ENCODE measurements at places on chromosomes 11 and 22.

GRCh38 chr11:114080219-114080618, 20.7 kb downstream of the ZBTB16 start:
- DNase-seq = no peak

DNA sequence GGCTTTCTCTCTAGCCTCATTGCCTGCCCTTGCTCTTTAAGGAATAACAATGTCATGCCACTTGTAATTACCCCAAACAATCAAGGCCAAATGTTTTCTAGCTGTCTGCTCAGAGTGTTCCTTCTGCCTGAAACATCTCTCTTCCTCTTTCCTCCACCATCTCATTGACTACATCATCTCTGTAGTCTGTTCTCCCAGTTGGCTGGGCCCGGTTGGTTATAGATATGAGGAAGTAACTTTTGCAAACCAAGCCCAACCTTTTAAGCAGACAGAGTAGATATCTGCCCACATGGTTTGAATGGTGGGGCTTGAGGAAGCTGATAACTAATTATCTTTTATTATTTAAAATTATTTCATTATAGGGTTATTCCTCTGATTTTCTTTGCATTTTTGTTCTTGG, 104.5 kb downstream of the NTM start:
- DNase-seq = no peak

DNA sequence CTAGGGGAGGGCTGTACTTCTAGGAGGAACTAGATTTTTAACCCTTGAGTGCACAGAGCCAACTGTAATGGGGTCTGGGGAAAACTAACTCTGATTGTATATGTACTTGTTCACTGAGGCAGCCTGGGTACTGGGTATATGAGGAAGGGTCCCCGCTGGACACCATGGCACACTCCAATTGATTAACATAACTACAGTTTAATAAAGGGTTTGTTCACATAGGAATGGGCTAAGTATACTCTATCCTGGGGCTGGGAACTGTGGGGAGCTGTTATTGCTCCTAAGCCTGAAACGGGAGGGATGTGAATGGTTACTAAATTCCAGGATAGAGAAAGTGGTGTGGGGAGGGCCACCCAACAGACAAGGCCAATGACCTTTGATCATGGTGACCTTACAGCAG, 67.6 kb downstream of the PARVA start:
- DNase-seq = no peak

DNA sequence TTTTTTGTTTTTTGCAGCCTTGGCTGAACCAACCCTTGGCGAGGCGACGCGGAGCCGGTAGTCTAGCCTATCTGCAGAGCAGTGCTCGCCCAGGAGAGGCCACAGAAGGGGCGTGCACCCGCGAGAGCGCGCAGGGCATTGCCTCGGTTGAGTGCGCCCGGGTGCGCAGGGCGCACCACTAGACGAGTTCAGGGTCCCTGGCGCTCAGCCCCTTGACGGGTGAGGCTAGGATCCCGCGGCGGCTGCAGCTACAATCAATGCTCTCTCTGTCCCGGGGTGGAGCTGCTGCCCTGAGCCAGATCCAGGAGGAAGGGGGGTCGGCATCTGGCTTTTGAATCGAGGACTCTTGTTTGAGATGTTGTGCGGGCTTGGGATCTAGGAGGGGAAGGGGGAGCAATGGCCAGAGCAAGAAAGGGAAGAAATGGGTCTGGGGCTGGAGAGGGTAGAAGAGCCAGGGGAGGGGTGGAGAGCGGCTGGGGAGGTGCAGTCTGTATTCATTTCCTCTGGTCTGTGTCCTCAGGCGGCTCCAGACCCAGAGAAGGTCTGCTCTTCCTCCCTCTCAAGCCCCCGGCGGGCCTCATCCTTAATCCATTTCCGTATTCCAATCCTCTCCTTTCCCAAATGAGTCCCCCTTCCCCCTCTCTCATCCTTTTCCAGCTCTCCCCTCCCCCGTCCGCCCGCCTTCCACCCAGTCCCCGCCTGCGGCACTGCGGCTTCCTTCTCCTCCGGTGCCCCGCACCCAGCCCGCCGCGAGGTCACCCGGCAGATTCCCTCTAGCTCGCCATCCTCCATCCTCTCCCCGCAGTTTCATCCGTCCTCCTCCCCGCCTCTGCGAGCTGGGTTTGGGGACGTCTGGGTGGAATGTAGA, 797 bp downstream of the THY1 start:
- no peak for DNase-seq

DNA sequence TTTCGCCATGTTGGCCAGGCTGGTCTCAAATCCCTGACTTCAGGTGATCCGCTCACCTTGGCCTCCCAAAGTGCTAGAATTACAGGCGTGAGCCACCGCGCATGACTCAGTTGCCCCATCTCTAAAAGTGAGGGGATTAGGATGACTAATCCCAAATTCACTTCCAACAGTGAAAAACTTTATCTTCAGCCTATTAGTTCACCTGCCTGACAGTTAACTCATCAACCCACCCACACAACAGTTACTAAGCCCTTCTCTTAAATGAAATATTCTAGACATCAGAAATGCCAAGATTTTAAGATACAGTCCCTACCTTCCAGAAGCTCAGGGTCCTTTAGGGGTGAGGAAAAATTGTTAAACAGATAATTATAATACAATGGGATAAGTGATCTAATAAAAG, 2.0 kb upstream of the ANKRD42 start:
- DNase-seq = no peak

DNA sequence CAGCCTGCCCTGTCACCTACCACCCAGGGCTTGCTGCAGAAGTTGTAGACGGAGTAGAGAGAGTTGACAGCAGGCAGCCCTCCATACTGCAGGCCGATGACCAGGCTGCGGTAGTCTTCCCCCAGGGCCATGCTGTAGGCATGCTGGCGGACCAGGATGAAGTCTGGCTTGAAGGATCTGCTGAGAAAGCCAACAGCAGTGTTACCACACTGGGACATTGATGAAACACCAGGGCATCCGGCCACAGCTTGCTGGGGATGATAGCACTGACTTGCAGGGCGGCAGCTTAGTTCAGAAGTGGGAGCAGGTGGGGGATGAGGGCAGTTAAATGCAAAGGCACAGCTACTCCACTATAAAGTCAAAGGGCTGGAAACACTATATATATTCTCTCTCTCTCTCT, 67.4 kb downstream of the TIMP3 start:
- DNase-seq = no peak

DNA sequence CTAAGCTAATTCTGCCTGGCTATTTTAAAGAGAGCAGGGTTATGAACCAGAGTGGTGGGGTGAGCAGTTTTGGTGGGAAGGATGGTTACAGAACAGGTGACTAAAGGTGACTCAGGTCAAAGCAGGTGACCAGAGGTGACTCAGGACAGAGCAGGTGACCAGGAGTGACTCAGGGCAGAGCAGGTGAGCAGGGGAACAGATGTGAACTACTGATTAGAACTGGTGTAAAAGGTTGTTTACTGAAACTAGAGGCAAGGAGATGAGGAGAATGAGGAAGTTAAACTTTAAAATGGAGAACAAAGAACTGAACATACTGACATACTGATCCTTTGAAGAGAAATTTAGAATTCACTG, 15.4 kb upstream of the HYLS1 start:
- no peak for DNase-seq

DNA sequence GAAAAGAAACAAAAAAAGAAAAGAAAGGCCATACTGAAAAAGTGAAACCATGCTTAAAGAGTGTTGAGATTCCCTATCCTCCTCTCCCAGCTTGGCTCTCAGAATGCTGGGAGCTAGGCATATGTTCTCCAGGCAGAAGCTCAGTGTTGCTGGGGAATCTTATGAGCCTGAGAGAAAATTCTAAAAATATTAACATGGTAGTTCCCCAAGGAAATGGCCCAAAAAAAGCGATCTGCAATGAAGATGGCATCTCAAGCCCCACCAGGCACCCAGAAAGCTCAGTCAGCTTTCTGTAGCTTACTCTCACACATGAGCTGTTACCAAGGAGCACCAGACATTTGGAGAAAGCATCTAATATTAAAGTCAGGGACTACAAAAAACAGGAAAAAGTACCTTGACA, 94.5 kb downstream of the CD44 start:
- no peak for DNase-seq

DNA sequence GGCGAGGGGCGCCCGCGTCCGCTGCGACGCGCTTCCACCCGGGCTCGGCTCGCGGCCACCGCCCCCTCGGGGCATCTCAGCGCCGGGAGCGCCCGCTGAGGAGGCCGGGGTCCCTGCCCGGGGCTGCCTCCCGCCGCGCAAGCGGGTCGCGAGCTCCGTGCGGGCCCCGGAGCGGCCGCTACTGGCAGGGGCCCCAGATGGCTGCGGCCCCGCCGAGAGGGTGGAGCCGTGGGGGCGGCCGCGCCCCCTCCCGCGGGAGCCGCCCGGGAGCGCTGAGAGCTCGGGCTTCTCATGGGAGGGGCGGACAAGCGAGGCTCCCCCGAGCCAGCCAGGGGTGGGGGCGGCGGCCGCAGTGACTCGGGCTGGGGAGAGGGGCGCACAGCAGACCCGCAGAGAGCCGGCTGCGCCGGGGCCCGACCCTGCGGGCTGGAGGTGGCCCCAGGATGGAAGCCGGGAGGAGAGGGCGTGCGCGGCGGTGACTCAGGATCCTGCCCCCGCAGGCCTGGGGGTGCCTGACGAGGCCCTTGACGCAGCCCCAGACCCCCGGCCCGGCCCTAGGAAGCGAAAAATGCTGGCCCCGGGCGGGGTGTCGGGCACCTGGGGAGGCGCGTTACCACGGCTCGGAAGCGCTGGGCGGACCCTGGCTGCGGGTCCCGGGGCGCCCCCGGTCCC, 603 bp upstream of the ZFTA start:
- no peak for DNase-seq

GRCh38 chr11:121123496-121124069, 22.5 kb downstream of the TECTA start:
- DNase-seq = no peak

DNA sequence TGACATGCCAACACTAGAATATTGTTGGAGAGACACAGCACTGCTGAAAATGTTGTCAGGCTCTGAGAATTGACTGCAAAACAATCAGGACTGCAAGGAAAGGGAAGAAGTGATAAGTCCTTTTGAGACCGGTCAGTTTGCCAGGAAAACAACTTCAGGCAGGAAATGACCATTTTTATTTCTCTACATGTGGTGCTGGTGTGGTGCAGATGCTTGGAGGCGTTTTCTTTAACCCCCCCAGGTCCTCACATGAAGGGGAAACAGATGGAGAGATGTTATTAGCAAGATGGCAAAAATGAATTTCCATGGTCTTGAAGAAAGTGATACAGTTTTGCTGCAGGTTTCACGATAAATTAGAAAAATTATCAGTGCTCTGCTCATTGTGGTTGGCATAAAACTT, 5.7 kb downstream of the AP2A2 start:
- no peak for DNase-seq

- DNase-seq = no peak
Measured at GRCh38 chr11:113394919-113395318, 7.3 kb downstream of the ANKK1 start.

DNA sequence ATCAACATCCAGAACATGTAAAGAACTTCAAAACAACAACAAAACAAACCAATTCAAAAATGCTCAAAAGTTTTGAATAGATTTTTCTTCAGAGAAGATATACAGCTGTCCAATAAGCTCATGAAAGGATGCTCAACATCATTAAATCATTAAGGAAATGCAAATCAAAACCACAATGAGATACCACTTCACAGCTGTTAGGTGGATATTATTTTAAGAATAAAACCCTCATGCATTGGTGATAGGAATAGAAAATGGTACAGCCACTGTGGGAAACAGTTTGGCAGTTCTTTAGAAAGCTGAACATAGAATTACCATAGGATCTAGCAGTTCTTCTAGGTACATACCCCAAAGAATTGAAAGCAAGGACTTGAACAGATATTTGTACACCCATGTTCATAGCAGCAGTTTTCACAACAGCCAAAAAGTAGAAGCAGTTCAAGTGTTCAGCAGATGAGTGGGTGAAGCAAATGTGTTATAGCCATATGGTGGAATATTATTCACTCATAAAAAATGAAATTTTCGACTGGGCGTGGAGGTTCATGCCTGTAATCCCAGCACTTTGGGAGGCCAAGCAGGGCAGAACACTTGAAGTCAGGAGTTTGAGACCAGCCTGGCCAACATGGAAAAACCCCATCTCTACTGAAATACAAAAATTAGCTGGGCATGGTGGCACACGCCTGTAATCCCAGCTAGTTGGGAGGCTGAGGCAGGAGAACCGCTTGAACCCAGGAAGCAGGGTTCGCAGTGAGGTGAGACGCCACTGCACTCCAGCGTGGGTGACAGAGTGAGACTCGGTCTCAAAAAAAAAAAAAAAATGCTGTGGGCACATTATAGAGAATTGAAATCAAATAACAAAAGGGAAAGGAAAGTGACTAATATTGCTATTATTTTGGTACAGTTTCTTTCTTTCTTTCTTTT, 42.9 kb downstream of the CBL start:
- DNase-seq = no peak

DNA sequence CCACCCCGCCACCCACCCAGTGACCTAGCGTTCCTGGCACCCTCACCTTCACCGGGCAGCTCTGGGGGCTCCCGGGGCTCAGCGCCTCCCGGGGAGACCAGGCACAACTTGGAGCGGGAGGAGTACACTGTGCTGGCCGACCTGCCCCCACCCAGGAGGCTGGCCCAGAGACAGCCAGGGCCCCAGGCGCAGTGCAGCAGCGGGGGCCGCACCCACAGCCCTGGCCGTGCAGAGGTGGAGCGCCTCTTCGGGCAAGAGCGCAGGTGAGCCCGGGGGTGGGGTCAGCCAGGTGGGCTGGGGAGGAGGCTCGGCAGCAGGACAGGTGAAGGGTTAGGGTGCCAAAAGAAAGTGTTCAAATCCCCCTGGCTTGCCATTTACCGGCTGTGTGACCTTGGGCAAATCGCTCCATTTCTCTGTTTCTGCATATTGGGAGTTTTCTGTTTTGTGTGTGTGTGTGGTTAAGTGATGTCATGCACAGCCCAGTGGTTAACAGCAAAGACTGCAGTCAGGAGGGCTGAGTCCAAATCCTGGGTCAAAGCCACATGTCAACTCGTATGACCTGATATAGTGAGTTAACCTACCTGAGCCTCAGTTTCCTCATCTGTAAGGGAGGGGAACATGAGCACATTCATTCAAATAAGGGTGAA, 29.5 kb downstream of the TRIOBP start:
- no peak for DNase-seq

- no peak for DNase-seq
Measured at GRCh38 chr11:64359712-64360445, 917 bp downstream of the RPS6KA4 start.

- DNase-seq = no peak
Measured at GRCh38 chr11:8948886-8949285, 6.1 kb upstream of the ASCL3 start.
